ENCODE measurements at places on chromosomes 4 and X.

DNA sequence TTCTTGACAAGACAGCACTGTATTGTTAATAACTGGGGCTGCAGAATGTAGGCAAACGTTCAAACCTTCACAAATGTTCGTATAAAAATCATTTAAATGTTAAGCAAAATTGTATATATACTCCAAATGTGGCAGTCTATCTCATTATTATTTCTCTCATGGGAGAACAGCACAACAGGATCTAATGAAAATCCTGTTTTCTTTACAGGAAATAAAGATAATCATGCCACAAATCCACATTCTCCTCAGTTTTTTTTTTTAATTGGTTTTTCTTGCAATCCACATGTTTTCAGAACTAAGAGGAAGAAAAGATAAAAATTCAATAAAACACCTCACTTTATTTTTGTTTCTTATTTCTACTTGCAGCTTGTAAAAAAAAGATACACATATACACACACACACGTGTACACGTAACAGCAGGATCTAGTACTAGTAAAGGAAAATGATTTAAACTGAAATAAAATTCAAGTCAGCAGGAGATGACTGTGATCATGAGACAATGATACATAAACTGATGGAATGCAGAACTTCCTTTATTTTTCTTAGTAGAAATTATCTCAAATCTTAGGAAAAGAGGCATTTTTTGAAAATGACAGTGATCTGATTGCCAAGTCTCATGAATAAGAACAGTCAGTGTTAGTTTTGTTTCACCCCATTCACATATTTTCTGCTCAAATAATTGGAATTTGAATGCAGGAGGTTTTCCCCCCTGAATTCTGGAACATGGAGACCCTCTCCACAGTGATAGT, 11.3 kb downstream of the APBB2 start:
- no peak for DNase-seq

DNA sequence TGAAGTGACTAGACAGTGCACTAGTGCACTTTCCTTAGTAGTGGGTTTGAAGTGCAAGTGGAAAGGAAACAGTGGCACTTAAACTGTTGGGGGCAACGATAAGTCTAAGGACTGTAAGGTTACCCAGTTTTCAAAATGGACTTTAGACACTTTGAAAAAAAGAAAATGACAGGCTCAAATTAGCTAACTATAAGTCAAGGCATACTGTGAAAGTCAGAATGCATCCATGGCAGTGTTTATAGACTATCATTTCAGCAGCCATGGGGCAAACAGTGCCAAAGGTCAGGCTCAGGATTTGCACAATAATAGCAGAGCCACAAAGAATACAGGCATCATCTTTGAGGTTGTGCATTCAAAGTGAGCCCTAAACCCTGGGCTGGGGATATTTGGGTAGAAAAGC, 104.4 kb downstream of the CXCL13 start:
- no peak for DNase-seq

DNA sequence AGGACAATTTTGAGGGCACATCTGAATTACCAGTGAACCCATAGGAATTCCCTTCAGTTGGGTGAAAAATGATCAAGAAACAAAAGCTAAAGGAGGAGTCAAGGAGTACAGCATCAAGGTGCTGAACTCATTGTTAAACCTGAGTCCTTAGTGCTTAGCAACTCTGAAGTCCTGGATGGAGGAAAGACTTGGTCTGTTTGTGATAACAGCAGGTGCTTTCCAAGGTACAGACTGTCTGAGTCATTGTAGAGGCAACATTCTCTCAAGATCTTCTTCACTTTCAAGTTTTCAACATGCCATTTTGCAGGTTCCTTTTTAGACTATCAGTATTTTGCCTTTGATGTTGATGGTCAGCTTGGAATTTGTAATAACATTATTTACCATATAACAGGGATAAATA, 293.9 kb downstream of the AFF2 start:
- DNase-seq, result no peak

DNA sequence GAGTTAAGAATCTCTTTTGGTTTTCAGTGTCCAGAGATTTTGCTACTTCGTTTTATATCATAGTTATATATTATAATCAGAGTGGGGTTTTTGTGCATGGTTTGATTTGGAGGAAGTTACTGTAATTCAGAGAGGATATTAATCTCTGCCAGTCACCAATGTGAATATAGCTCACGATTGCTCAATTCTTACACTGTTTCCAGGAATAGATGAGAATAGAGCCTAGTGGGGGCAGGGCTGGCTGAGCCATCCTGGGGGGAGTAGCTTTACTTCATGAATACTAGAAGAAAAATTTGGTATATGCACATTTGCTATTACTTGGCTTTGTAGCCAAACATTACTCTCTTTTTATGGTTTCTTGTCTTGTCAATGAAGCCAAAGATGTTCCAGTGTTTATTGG, 60.9 kb upstream of the TRPC3 start:
- no peak for DNase-seq

Data from activated T-cell treated with anti-CD3 and anti-CD28 coated beads, Interleukin-2, amount 50 U/mL, for 48 hours (primary cell).